ENCODE measurements at places on chromosomes 5 and 9. TPM values are rescaled to one million over a fixed set of nuclear protein-coding genes. Genes with fewer than 3 reads are reported as not detected.

The ZDHHC11 gene
- total RNA-seq: not detected

The NPR2 gene
- 23.0 TPM for total RNA-seq

The MTRR gene
- 38.4 TPM for total RNA-seq

The SCGB3A2 gene
- not detected for total RNA-seq

The HTR4 gene
- total RNA-seq: 0.26 TPM

The SPINK4 gene
- total RNA-seq: not detected

- DNase-seq: no peak
Measured at GRCh38 chr5:157460921-157461792, 1.1 kb downstream of the NIPAL4 start.

DNA sequence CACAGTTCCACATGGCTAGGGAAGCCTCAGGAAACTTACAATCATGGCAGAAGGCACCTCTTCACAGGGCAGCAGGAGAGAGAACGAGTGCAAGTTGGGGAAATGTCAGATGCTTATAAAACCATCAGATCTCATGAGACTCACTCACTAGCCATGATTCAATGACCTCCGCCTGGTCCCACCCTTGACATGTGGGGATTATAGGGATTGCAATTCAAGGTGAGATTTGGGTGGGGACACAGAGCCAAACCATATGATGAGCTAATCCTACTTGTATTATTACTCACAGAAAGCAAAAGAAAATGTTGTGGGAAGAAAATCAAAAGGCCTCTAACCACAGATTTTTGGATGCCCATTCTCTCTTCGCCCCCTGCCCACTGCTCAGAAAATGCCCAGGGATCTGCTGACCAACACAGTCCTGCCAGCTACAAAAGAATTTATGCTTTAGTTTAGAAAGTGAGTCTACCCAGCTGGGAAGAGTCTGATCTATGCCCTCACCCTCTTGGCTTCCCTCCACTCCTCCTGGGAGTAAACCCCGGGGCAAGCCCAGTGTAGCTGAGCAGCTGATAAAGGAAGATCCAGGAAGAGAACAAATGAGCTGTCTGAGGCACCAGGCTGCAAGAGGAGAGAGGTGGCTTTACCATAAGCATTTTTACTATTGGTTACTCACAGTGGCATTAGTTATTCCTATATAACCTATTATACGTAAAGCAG lies 53.1 kb downstream of the RNF130 start:
- DNase-seq: no peak

- no peak for DNase-seq
Measured at GRCh38 chr5:140000332-140000731, 42.8 kb downstream of the NRG2 start.

DNA sequence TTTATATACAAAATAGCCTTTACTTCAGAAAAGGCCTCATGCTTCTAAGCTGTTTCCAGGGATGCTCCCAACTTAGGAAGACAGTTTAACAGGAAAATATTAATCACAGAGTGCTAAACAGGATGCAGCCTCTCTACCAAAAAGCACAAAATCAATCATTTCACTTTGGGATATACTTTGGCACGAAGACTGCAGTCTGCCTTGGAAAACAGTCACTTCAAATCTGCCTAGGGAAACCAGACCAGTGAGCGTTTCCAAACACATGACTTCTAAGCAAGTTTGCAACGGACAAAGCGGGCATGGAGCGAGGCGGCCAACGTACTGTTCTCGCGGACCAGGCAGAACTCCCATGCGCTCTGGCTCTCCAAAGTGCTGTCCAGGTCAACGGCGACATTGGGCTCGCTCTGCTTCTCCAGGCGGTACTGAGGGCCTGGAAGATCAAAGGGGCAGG lies 201.0 kb downstream of the MAPKAP1 start:
- DNase-seq: no peak

- no peak for DNase-seq
Measured at GRCh38 chr5:84725946-84726570, 341.4 kb upstream of the EDIL3 start.

GRCh38 chr5:107985144-107985543 lies 314.4 kb upstream of the EFNA5 start:
- peak; percentile 26 for DNase-seq

GRCh38 chr5:94968507-94969095 lies 316.3 kb downstream of the MCTP1 start:
- peak; percentile 76 for DNase-seq

- DNase-seq: no peak
Measured at GRCh38 chr5:17106521-17106920, 110.9 kb upstream of the BASP1 start.

DNA sequence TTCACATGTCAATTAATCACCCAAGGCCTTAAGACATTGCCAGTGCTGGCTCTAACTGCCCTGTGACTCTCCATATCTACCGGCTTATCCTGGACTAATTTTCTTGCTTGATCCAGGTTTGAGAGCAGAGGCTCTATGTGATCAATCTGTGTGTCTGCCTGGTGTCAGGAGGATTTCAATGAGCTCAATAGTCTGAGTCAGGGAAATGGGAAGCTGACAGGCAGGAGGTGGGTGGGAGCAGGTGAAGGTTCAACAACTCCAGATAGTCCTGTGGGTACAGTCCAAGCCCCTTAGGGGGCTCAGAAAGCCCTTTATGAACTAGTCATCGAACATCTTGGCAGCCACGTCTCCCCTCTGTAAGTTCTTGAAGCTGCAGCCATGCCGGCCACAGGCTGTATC lies 72.2 kb downstream of the SHB start:
- no peak for DNase-seq

DNA sequence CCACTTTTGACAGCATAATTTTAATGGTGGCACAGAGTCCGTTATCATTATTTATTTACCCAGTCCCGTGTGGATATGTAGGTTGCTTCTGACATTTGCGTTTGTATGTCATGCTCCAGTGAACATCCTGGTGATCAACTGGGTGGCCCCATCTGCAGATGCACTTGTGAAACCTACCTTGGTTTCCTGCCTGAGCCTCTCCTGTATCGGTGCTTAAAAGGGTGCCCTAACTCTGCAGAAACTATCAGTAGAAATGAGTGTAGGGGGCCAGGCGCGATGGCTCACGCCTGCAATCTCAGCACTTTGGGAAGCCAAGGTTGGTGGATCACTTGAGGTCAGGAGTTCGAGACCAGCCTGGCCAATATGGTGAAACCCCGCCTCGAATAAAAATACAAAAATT lies 92.1 kb upstream of the IER5L start:
- DNase-seq: no peak

DNA sequence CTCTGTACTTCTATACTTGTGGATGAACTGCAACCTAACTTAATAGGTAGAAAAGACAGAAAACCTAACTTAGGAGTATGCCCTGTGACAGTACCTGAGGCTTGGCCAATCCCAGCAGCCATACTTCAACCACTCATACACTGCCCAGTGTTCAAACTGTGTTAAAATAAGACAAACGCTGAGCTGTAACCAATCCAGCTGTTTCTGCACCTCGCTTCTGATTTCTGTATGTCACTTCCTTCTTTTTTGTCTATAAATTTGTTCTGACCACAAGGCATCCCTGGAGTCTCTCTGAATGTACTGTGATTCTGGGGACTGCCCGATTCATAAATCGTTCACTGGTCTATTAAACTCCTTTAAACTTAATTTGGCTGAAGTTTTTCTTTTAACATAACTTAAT lies 41.4 kb downstream of the AUH start:
- DNase-seq: no peak

Data from LHCN-M2 (cell line).